ENCODE measurements at places on chromosomes 5 and 9.
A peak's percentile ranks its signal among the peaks of the same experiment; 100 is the strongest.

- DNase-seq = no peak
These were observed 4.6 kb upstream of the FCN1 start for GRCh38 chr9:134922066-134922931.

GRCh38 chr9:136492978-136493522, 10.2 kb upstream of the SEC16A start:
- no peak for DNase-seq

DNA sequence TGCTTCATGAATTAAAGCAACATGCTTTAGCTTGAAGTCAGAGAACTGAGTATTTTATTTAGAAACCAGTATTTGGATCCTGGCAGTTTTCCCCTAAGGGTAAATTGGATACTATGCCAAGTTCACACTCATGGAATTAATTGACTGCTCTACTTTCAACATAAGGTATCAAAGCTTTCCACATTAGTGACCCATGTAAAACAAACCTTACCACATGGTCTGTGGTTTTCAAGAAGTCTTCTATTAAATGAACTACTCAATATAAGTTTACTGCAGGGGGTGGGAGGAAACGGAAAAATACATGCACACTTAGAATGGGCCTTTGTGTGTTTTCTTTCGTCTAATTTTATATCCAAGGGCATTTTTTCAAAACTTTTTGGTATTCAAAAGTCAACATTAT, 232.0 kb upstream of the FBXL7 start:
- no peak for DNase-seq

- DNase-seq = no peak
These were observed 33.8 kb downstream of the RNF145 start for GRCh38 chr5:159175547-159175946.

- DNase-seq = no peak
These were observed 83.3 kb downstream of the RAB3C start for GRCh38 chr5:58666141-58666540.

- DNase-seq = no peak
These were observed 34.1 kb downstream of the SIL1 start for GRCh38 chr5:139164020-139164419.

DNA sequence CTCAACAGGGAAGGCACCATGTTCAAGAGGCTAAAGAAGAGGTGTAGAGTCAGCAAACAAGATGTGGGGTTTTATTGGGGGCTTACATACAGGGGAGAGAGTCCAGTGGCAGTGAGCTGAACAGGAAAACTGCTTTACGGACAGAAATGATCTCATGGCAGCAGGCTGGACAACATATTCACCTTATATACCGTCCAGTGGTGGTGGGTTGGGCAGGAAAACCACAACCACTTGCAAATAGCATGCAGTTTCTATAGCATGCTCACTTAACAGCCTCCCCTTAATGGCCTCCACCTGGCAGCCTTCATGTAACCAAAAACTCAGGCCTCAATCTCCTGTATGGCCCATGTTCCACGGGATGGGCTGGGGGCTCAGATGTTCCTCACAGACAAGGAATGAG, 5.4 kb downstream of the TNFSF8 start:
- no peak for DNase-seq

GRCh38 chr5:94191604-94192003, 426.8 kb downstream of the KIAA0825 start:
- DNase-seq = no peak

DNA sequence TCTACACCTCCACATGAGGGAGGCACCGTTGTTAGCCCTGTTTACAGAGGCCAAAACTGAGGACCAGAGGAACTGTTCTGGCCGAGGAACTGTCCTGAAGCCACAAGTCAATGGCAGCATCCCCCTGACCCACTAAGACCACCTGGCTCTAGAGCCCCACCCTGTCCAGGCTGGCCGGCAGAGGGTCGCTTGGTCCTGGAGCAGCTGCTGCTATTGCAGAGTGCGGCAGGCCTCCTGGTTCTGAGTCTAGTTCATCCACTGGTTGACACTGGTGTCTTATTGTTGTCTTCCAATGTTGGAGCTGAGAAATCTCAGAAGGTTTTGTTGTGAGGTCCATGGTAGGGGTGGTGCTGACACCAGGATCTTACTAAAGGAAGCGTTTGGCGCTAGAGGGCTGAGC, 26.6 kb upstream of the ANGPTL2 start:
- no peak for DNase-seq

GRCh38 chr5:41193456-41194205, 19.7 kb downstream of the C6 start:
- DNase-seq = peak; percentile 73

GRCh38 chr9:79581794-79582193, 10.0 kb downstream of the TLE4 start:
- DNase-seq = no peak

GRCh38 chr9:14585730-14586473, 107.3 kb downstream of the ZDHHC21 start:
- no peak for DNase-seq

GRCh38 chr5:109705596-109705995, 15.9 kb downstream of the MAN2A1 start:
- no peak for DNase-seq

GRCh38 chr9:121778252-121779225, 127.1 kb downstream of the DAB2IP start:
- no peak for DNase-seq

- DNase-seq = no peak
These were observed 309.6 kb upstream of the RFX3 start for GRCh38 chr9:3835393-3835792.

- DNase-seq = no peak
These were observed 41.8 kb upstream of the CDKN2B start for GRCh38 chr9:22050924-22051323.

GRCh38 chr5:15650266-15650665, 150.3 kb downstream of the FBXL7 start:
- DNase-seq = no peak

DNA sequence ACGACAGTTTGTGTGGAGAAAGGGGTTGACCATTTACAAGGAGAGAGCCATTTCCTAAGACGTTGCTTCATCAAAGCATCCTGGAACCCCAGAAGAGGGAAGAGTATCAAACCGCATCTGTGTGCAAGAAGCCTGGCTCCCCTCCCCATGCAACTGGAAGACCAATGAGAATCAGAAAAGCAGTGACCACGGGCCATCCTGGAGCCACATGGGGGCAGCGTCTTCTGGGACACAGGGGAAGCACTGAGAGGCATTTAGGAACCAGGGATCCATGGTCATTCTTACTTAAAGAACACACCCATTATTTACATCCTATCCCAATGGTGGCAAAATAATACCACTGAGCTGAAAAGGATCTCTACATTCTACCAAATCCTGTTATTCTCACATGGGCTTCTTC, 29.3 kb downstream of the SEMA5A start:
- DNase-seq = no peak

DNA sequence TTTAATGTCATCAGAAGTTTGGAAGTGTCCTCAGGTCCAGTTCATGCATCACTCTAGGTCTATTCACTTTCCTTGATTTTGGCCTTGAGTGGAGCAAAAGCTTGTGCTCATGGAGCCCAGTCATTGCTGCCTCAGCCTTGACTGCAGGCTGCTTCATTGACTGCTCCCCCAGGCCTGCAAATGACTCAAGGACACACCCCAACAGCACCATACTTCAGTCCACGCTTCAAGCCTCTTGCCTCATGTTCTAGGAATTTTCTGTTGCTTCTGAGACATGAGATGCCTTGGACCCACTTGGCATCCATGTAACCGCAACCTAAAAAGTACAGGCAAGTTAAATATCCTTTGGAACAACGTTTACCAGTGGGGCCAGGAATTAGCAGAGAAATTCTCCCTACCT, 193.7 kb downstream of the PIK3R1 start:
- DNase-seq = no peak

- DNase-seq = no peak
These were observed 10.5 kb upstream of the ERAP1 start for GRCh38 chr5:96818125-96818788.

DNA sequence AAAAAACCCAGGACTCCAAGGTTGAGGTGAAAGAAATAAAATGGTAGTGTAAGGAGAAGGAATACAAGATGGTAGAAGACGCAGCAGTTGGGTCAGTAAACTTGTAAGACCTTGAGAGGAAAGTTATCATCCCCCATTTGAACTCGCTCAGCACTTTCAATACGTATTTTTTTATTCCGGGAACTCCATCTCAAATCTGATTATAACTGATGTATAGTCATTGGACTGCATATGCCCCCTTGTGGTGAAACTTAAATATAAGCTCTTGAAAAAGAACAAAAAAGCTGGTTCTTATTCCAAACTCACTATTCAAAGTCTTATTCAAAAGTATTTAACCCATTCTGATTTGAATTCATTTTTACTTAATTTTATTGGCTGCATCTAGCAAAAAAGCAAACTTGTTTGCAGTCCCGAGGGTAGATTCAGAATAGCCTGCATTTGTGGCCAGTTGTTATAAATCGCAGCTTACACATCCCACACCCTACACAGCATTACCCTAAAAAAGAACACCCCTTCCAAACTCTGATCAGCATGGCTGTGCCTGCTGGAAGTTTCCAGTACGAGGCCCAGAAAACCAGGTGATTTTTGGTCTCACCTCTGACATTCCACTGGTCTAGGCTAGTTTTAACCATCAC, 118.0 kb downstream of the ESM1 start:
- DNase-seq = no peak

GRCh38 chr5:169895926-169896325, 84.4 kb downstream of the INSYN2B start:
- no peak for DNase-seq

DNA sequence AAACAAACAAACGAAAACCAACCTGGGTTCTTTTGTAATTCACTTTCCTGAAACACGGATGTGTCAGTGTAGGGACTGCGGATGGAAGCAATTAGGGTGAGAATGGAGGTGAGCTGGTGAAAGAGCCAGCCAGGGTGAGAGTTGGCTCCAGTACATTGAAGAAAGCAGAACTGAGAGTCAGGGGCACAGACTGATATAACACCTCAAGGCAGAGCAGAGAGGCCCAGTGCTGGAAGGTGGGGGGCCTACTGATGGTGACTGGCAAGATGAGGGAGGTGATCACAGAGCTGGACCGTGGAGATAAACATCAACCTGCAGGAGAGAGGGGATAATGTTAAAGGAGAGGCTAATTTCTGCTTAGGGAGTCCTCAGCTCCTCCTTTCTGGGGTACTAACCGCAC, 221.1 kb downstream of the MAN2A1 start:
- DNase-seq = no peak
